ENCODE measurements at places on chromosomes 1 and 21.

DNA sequence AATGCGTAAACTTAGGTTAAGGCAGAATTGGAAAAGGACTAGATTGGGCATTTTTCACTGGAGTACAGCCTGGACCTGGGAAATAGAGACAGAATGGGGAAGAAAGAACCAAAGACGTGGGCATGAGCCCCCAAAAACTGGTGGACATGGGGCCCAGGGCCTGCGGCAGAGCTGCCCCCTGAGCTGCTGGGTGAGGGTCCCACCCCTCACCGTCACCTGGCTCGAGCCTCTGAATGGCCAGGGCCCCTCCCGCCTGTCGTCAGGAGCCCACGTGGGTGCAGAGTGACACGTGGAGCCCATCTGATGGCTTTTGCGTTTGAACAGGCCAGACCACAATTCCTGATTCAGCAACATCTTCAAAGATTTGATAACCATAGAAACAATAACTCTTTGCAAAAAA lies 360.9 kb upstream of the VAMP3 start:
- DNase-seq: no peak

GRCh38 chr1:45038661-45039364 lies 26.8 kb downstream of the UROD start:
- DNase-seq: no peak

DNA sequence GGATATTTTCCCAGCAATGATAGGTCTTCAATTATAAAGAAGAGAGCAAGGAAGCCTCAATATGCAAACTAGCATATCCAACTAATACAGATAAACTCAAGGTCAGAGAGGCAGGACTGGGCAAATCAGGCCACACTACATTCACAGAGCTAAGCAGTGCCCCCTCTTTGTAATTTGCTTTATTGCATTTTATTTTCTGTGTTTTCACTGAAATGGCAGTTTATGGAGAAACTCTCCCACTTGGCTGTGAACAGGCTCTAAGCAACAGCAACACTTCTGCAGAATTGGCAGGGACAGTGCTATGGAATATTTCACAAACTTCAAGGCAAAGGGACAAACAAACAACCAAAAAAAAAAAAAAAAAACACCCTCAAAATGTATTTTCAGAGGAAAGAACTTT lies 93.4 kb upstream of the SOD1 start:
- no peak for DNase-seq

DNA sequence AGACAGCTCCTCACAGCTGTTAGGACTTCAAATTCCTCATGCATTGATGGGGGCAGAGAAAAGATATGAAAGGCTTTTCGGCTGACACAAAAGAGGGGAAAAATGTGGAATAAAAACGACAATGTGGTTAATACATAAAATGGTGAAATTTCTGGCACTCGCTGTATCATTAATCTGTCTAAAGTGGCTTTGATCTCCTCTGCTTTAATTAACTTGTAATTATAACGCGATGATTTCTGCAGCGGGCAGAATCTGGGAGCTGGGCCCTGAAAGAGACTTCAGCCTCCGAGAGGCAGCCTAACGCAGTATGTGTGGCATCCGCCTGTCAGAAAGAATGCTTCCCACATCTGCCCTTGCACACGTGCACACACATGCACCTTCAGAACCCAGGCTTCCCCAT lies 144.1 kb upstream of the IGSF21 start:
- DNase-seq: no peak

DNA sequence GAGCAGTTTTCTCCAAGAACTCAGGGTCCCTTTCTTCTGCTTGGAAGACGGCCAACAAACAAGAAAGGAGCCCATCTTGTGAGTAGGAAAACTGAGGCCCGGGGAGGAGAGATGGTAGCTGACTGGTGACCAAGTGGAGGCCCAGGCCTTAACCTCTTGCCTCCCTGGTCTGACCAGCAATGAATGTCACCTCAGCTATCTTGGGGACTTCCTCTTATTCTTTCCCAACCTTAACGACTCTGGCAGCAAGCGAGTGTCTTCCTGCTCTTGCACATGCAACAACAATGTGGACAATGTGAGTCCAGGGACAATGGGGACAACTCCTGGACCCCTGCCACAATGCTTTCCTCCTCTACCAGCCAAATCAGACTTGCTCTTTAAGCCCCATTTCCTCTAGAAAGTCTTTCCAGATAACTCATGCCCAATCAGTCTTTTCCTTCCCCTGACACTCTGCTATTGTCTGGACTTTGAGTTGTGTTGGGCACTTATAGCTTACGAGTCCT lies 12.6 kb downstream of the HSPG2 start:
- no peak for DNase-seq

DNA sequence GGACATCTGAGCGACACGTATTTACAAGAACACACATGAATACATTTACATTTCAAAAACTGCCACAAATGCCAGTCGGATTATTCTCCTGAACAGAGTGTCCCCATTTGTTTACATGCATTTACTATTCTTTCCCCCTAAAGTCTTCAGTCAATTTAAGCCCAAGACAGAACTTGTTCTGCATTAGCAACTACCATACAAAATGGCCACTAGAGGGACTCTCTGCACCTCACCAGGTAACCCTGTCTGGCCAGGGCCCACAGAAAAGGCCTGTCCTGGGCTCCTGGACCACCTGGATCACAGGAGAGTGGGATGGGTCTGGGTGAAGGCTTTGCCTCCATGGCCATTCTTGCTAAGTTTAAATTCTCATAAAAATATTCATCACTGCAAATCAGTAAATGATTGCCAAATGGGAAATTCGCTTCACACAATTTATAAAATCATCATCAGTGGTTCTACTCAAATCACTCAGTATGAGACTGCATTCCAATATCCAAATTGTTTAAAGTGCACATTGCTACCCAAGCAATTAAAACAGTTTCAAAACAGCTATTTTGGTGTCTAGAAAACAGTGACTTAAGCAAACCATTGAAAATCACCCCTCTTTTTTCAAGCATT lies 12.5 kb upstream of the GUCA2A start:
- peak; percentile 68 for DNase-seq

- no peak for DNase-seq
These were observed 33.0 kb downstream of the PDE4B start for GRCh38 chr1:65825741-65826140.

- DNase-seq: no peak
These were observed 767.3 kb upstream of the ADAMTS5 start for GRCh38 chr21:27734146-27734545.

GRCh38 chr1:174954671-174955669 lies 44.8 kb upstream of the CACYBP start:
- DNase-seq: no peak

DNA sequence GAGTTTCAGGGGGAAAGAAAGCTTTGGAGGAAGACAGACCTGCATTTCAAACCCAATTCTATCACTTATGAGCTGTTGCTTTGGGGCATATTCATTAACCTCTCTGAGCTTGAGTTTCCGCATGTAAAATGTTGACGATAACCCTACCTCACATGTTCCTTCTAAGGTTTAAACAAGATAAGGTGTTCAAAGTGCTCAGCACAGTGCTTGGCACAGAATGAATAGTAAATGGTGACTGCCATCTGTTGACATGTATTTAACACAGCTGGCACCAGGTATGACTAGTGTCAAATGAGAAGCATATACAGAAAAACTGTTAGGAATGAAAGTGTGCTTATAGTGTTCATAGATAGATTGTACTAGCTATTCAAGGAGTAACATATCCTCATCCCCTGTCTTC lies 155.5 kb downstream of the PTGER3 start:
- DNase-seq: no peak

GRCh38 chr1:87805666-87806378 lies 477.1 kb downstream of the LMO4 start:
- peak; percentile 38 for DNase-seq

GRCh38 chr1:162878000-162878596 lies 17.1 kb upstream of the CCDC190 start:
- DNase-seq: peak; percentile 56

GRCh38 chr1:56502700-56503245 lies 76.6 kb downstream of the PLPP3 start:
- DNase-seq: no peak

GRCh38 chr1:154972517-154973343 lies 1.8 kb upstream of the CKS1B start:
- DNase-seq: peak; percentile 86

- no peak for DNase-seq
These were observed 59.6 kb downstream of the PLA2G4A start for GRCh38 chr1:186888367-186888766.

DNA sequence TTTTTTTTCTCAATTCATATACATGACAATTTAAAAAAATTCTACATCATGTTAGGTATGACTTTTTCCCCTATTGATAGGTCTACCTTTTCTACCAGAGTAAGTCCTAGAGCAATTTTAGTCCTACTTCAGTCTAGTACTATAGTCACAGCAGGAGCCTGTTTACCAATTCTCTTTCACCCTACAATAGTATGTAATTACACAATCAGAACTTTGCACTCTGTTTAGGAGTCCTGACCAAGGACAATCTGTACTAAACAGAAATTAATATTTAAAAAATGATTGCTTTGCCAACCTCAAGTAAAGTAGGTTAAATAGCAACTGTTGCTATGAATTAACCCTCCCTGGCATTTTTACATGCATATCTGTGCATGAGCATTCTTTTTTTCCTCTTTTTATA lies 810 bp upstream of the CYP4A11 start:
- DNase-seq: no peak

Data from urothelium cell line (cell line).